ENCODE measurements at places on chromosomes 7 and 10.
A peak's percentile ranks its signal among the peaks of the same experiment; 100 is the strongest.

- no peak for DNase-seq
Observed at GRCh38 chr7:33486633-33487032, 357.3 kb downstream of the BBS9 start.

- no peak for DNase-seq
Observed at GRCh38 chr10:88544140-88544870, 38.8 kb downstream of the RNLS start.

DNA sequence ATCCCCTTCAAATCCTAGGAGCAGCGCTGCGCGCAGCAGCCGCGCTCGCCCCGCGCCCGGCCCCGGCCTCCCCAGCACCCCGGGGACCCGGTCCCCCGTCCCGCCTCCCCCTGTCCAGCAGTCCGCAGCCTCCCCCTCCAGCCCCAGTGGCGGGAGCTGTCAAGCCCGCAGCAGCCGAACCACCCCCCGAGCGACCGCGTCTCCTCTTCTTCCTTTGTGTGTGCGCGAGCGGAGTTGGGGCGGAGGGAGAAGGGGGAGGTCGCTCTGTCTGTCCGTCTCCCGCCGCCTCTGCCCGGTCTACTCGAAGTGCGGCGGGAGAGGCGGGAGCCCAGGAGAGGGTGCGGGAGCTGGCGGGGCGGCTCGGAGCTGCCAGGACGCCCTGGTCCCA, 375 bp upstream of the CHN2 start:
- DNase-seq: peak; percentile 67

DNA sequence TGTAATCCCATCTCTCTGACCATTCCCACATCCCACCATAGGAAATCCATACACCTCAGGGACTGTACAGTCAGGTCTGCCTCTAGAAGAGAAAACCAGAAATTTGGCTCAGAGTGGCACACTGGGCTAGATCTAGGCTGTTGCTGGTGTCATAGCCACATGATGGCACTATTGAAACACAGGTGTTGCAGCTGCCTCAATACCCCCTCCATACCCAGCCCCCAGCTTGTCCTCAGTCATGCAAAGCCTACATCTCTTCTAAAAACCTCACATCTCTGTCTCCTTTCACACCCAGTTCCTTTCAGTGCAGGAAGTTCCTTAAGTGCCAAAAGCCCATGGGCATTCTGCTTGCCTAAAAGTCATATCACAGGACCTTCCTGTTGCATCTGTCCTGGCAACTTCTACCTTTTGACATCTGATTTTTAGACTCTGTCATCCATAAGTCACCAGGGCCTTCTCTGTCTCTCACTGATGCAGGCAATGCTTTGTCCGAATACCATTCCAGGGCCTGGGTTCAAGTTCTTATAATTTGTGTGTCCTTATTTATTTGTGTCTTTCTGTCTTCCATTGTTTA, 27.0 kb upstream of the HIBADH start:
- DNase-seq: no peak

GRCh38 chr10:17660921-17661320, 17.0 kb downstream of the STAM start:
- DNase-seq: no peak

- DNase-seq: no peak
Observed at GRCh38 chr10:3412646-3413045, 240.1 kb upstream of the PITRM1 start.

DNA sequence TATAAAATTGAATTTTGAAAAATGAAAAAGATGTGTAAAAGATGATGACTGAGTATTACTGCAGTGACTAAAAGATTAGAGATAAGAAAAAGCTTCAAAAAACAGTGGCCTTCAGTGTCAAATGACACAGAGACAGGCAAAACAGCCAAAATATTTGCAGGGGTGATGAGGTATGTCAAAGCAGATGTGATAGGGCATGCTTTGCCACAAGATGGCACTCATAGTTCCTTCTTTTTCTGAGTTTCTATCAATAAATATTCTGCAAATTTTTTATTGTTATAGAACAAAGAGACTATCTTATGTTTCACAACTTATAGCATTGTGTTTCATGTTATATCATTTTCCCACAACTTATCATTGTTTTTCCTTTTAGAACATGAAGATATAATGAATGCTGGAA, 344.1 kb upstream of the HPS1 start:
- no peak for DNase-seq

GRCh38 chr10:109689785-109690184, 233.5 kb downstream of the XPNPEP1 start:
- DNase-seq: no peak

GRCh38 chr10:132306864-132307751, 642 bp downstream of the STK32C start:
- peak; percentile 70 for DNase-seq

Measured in sigmoid colon (tissue), 7 donors.